ENCODE measurements at places on chromosomes 4 and X. TPM values are rescaled to one million over a fixed set of nuclear protein-coding genes. Genes with fewer than 3 reads are reported as not detected.

AMELX gene
- total RNA-seq: not detected

GRCh38 chr4:76780781-76781697 lies 116.9 kb downstream of the SOWAHB start:
- peaks cover 4% of the 10 kb centered on the region for H3K4me1 ChIP-seq
- DNase-seq: peak; percentile 24
- H3K36me3 ChIP-seq: peaks cover 45% of the 10 kb centered on the region
- H3K27me3 ChIP-seq: no peaks in the 10 kb centered on the region
- no peak overlapping the region for H3K4me3 ChIP-seq
- H3K27ac ChIP-seq: no peak overlapping the region

SSX2 gene
- not detected for total RNA-seq

DNA sequence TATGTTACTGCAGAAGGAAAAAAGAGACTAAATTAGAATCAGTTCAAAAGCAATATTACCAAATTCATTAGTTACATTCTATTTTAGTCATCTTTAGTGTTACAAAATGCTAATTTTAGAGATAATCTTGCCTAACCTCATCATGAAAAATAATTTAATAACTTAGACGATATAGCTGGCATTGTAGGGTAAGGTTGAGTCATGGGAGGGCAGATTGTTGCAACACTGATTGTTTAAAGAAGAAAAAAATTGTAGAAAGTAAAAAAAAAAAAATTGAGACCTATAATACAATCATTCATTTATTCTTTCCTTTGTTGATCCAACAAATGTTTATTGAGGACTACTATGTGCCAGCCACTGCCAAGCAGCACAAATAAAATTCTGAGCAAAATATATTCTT lies 330.9 kb downstream of the GBA3 start:
- H3K36me3 ChIP-seq: no peaks in the 10 kb centered on the region
- H3K27me3 ChIP-seq: no peaks in the 10 kb centered on the region
- H3K27ac ChIP-seq: no peak overlapping the region
- DNase-seq: no peak

DNA sequence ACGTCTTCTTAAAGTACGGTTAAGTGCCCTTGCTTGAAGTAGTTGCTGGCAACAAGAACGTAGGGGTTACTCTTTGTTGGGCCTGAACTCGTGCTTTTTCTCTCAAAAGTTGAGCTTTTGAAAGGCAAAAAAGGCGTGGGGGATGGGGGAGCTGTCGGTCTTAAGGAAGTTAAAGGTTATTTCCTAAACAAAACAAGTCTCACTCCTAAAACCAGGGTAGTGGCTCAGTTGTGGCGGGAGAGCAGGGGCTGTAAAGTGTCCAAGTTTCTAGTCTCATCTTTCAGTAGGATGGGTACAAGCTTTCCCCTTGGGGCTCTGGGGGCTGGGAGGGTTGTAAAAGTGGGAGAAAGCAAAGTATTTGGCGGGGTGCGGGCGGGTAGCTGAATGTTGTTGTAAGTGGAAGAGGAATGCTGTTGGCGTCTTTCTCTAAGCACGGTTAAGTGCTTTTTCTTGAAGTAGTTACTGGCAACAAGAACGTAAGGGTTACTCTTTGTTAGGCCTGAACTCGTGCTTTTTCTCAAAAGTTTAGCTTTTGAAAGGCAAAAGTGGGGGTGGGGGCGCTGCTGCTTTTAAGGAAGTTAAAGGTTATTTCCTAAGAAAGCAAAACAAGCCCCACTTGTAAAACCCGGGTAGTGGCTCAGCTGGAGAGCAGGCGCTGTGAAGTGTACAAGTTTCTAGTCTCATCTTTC lies 904 bp upstream of the WDR1 start:
- H3K27ac ChIP-seq: peak overlapping the region; percentile 83
- peaks cover 33% of the 10 kb centered on the region for H3K36me3 ChIP-seq
- H3K4me1 ChIP-seq: peaks cover 29% of the 10 kb centered on the region

DNA sequence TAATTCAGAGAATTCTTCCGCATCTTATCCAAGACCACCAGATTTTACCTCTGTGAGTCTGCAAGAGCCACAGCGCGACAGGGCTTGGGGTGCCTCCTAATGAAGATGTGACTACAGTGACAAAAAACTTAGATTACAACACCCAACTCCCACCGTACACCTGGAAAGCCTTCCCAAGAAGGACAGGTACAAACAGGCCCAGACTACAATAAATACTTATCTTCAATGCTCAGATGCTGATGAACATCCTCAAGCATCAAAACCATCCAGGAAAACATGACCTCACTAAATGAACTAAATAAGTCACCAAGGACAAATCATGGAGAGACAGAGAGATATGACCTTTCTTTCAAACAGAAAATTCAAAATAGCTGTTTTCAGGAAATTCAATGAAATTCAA lies 20.8 kb upstream of the ABCG2 start:
- no peaks in the 10 kb centered on the region for H3K36me3 ChIP-seq
- no peak for DNase-seq
- H3K27me3 ChIP-seq: no peaks in the 10 kb centered on the region
- H3K27ac ChIP-seq: no peak overlapping the region
- H3K4me3 ChIP-seq: no peak overlapping the region

CXCL1 gene
- 0.86 TPM for total RNA-seq

GLRA3 gene
- total RNA-seq: 0.09 TPM

DNA sequence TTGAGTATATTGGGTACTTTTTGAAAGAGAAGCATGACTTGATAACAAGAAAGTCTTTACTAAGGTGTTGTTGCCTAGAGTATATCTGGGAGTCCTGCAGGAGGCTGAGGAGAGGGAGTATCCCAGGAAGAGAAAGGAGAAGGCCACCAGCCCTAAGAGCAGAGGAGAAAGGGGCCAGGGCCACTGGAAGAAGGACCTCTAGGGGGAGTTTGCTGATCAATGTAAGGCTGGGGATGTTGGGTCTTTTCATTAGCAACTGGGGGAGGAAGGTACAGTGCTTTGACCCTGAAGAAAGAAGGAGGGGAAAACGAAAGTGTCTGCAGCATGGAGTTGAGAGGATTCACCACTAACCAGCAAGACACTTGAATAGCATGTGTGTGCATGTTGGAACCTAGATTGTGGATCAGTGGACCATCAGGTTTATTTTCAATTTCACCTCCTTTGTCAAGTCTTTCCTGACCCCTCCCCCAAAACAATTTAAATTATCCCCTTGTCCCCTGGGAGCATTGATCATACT lies 4.5 kb downstream of the SMIM9 start:
- no peaks in the 10 kb centered on the region for H3K27me3 ChIP-seq
- no peak overlapping the region for H3K27ac ChIP-seq
- no peaks in the 10 kb centered on the region for H3K4me1 ChIP-seq
- no peak overlapping the region for H3K4me3 ChIP-seq
- H3K36me3 ChIP-seq: no peaks in the 10 kb centered on the region

GRCh38 chr4:56958111-56958517 lies 19.3 kb downstream of the NOA1 start:
- no peak overlapping the region for H3K27ac ChIP-seq
- H3K27me3 ChIP-seq: no peaks in the 10 kb centered on the region
- H3K36me3 ChIP-seq: peaks cover 7% of the 10 kb centered on the region
- no peak overlapping the region for H3K4me3 ChIP-seq
- DNase-seq: no peak
- no peaks in the 10 kb centered on the region for H3K4me1 ChIP-seq

Measured in endodermal cell (in vitro differentiated cells).